Activated CD4-positive, alpha-beta T cell treated with anti-CD3 and anti-CD28 coated beads, Interleukin-2, Interleukin-6, amounts not matched to agents 100 ng/mL and 50 ng/mL, durations not matched to agents 16 hours and 8 hours (primary cell): ENCODE measurements at places on chromosomes 13 and 19.
A peak's percentile ranks its signal among the peaks of the same experiment; 100 is the strongest.

DNA sequence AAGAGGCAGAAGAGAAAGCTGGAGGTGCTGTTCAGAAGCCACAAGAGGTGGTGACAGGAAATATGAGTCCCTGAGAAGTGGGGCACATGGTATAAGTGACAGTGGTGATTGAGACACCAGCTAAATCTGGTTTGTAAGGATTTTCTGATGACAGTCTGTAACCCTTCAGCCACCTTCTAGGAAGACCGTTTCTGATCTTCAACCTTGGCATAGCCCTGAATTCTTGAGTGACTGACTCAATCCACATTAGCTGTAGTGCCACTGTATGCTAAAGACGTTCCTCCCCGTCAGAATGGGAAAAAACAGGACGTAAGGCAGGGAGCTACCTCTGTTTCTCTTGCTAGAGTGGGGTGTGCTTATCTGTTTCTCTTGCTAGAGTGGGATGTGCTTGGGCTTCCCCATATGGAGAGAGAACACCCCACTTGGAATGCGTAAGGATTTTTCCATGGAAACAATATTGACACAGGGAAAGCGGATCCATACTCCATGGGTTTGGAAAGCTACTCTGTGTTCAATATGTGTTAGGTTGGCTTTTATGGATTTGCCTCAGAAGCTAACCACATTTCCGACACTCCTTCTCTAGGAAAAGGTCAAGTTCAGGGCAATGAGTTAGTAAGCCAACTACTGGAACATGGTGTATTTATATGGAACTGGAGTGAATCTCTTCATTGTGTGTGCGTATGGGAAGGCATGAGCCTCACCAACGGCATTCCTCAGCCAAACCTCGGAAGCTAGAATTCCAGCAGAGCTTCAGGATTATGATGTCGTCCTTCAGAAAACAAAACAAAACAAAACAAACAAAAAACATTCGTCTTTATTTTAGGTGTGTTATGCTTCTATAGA lies 948.8 kb upstream of the SLC10A2 start:
- no peak for DNase-seq

DNA sequence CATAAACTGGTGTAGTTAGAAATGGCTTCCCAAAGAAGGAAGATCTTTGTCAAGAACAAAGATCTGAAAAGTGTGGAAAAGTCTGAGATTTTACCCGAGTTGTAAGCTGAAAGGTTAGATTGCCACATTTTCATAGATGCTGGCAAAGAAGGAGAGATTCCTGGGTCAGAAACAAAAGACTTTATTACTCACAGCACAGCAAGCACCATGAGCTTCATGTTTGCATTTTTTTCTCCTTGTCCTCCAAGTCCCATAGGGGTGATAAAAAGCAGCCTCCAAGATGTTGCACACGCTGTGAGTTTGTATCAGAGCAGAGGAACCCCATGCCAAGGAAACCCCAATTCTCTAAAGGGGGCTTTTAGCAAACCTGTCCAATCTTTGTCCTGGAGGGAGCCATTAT lies 29.3 kb downstream of the MZT1 start:
- no peak for DNase-seq

DNA sequence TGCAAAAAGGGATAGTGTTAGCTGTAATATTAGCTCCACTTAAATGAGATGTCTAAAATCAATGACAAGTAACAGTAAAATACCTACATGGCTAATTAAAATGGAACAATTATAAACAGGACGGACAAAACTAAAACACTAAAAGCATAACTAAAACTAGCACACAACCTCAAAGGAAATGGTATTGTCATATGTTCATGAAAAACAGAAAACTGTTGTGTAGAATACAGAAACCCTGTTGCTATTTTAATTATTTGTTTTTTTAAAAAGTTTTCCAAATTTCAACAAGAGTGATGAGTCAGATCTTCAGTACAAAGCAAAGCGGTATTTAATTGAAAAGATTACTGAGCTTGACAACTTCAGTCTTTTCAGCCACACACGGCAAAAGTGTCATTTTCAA lies 4.2 kb downstream of the RCBTB2 start:
- DNase-seq, result no peak

GRCh38 chr19:27972291-27973040 lies 1240.5 kb downstream of the UQCRFS1 start:
- DNase-seq, result no peak

DNA sequence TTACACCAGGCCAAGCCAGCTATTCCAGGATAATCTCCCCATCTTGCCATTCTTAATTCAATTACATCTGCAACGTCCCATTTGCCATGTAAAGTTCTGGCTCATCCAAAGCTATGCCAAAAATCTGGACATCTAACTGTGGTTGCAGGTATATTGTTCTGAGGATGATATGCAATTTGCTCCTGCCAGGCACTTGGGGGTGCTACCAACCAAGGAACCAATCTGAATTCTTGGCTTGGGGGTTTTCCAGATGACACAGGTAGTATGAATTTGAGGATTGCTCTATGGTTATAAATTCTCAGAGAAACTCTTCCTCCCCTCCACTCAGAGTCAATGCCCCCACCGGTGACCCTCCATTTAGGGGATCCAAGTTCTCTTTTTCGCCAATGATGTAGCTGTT lies 33.0 kb downstream of the CRYL1 start:
- DNase-seq, result peak; percentile 60

DNA sequence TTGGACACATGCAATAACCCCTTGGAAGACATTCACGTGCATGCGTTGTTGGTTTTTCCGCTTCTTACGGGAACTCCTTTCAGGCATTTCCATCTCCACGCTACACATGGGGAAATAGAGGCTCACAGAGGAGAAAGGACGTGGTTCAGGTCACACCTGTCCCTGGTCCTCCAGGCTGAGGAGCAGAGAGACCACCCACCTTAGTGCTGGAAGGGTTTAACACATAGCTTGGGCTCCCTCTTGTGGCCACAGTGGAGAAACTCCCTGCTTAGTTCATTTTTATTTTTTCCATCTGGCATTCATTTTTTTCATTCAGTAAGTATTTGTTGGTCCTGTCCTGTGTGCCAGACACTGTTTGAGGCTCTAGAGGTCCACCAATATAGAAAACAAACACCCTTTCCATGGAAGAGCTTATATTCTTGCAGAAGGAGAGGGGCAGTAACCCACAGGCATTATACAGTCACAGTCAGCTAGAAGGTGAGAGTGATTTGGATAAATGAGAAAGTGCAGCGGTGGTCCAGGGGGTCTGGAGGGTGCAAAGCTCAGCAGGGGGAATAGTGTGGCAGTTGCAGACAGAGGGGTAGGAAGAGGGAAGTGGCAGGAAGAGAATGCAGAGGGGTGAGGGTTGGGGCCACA lies 24.2 kb upstream of the TTYH1 start:
- peak; percentile 64 for DNase-seq
